ENCODE measurements at places on chromosomes 2 and 18.
A peak's percentile ranks its signal among the peaks of the same experiment; 100 is the strongest.

DNA sequence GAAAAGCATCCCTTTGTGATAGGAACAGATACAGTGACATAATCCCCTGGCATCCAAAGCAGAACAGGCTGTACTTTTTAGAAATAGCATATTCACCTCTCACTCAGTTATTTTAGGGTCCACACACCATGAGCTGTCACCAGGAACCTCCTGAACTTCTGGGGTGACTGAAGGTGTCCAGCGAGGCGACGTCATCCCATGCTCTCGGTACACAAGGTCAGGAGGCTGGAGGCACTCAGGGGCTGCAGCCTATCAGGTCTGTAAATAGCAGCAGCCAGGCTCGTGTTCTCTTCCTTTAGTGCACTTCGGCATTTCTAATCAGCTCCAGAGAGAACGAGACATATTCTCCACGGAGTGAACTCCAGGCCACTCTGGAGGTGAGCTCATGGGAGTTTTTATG lies 98.3 kb downstream of the GATA6 start:
- no peak for DNase-seq

GRCh38 chr2:8582651-8583399 lies 99.0 kb upstream of the ID2 start:
- DNase-seq, result no peak

DNA sequence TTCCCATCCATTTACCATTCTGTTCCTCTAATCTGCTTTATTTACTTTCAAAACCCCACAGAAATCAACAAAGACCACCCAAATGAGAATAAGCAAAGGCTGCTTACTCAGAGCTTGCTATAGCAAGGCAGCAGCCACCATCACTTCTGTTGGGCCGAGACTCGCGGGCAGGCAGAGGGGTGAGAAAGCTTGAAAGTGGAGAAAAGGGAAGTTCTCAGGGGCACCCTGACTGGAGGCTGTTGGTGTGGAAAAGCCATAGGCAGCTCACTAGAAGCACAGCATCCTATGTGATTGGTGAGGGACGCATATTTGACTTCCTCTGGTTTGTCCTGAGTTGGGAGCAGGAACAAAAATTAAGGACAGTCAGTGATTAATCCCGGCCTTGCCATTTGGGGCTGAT lies 269.7 kb upstream of the THSD7B start:
- no peak for DNase-seq

DNA sequence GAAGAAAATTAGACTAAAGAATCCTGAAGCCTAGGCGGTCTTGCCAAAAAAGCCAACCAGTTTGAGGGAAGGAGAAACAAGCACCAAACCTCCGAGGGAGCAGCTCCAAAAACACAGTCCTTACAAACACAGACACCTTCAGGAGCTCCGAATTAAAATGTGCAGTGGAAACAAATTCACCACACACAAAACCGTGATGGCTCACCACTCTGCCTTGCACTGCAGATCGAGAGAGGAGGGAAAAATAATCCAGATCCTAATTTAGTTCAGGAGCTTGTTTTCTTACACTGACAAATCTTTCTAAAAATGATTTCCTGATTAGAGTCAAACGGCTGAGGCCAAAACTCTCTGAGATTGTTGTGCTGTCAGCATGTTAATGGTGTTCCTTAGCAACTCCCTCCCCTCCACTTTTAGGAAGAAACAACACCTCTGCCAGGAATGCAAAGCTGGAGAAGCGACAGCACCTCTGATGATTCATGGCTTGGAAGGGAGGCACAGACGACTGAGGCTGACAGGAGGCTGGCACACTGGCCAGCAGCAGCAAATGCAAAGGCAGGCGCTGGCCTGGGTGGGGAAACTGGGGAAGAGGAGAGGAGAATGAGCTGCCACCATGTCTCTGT lies 249.4 kb upstream of the KLHL29 start:
- DNase-seq, result no peak

- DNase-seq, result no peak
Measured at GRCh38 chr2:120771781-120772208, 36.1 kb downstream of the GLI2 start.

DNA sequence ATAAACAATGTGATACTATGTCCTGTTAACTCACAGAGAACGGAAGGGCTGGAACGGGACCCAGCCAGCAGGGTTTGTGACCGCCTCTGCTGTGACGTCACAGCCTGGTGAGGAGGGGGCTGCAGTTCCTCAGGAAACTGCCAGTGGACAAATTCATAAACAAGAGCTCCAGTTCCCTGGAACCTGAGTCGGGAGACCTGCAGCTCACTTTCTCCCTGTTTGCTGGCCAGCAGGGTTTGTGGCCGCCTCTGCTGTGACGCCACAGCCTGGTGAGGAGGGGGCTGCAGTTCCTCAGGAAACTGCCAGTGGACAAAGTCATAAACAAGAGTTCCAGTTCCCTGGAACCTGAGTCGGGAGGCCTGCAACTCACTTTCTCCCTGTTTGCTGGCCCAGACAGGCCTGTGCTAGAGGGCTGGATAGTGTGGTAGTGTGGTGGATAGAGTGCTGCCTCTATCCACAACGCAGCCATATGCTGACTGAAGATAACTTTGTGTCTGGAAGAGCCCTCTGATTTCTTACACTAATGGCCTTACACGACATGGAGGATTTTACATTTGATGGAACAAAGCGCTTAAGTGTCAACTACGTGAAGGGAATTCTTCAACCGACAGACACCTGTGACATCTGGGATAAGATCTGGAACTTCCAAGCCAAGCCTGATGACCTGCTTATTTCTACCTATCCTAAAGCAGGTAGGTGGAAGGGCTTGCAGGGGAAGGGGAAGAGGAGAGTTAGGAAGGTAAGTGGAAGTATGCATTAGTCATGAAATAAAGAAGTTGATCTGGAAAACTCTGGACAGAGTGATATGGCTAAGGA lies at the start of gene SULT1C4:
TSS of gene SULT1C4 (plus strand) at position 140 of the 816 bp plus-strand sequence. CDS start at position 524, 384 bp downstream.
- DNase-seq, result no peak

GRCh38 chr2:216155954-216156353 lies 46.8 kb downstream of the XRCC5 start:
- no peak for DNase-seq

- DNase-seq, result no peak
Measured at GRCh38 chr2:141496810-141497209, 634.0 kb downstream of the LRP1B start.

- no peak for DNase-seq
Measured at GRCh38 chr2:172997031-172997430, 78.6 kb upstream of the MAP3K20 start.

DNA sequence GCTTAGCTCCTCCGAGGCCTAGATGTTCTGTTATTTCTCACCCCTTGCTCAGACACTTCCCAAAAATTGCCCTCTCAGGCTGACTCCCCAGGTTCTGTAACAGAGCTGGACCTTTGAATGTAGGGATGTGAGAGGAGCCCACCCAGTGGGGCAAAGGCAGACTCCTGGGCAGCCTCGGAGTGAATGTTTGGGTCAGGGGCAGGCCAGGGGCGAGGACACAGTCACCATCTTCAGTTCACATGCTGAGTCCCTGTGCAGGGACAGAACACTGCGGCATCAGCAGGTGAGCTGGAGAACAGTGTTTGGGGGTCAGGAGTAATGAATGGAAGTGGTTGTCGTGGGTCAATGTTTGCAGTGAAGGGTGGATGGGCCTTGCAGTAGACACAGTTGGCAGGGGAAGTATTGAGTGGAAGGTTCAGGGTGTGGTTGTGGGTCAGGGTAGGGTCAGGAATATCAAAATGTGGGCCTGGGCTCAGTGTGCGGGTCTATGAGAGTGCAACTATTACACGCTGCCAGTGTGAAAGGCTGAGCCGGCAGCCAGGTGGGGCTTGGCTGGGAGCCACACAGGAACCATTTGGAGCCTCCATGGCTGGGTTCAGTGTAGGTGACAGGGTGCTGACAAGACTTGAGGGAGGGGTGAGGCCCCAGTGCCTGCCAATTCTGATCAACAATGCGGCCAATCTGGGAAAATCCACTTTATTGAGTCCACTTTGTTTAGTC lies 4.4 kb downstream of the IHH start:
- no peak for DNase-seq

DNA sequence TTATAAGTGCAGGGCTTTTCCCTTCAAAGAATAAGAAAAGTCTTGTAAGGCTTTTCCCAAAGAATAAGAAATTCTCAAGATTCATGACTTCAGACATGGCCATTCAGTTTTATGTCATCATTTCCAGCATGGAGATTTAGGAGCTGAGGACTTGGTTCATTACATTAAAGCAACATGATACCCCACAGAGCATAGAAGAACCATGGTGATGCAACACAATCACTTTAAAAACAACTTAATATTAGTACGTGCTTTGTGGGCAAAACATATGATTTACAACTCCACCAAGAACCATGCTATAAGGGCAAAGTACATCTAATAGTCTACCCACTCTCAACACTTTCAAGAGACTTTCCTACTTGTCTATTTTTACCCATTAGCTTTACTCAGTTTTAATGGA lies 214.4 kb downstream of the SRBD1 start:
- DNase-seq, result no peak

DNA sequence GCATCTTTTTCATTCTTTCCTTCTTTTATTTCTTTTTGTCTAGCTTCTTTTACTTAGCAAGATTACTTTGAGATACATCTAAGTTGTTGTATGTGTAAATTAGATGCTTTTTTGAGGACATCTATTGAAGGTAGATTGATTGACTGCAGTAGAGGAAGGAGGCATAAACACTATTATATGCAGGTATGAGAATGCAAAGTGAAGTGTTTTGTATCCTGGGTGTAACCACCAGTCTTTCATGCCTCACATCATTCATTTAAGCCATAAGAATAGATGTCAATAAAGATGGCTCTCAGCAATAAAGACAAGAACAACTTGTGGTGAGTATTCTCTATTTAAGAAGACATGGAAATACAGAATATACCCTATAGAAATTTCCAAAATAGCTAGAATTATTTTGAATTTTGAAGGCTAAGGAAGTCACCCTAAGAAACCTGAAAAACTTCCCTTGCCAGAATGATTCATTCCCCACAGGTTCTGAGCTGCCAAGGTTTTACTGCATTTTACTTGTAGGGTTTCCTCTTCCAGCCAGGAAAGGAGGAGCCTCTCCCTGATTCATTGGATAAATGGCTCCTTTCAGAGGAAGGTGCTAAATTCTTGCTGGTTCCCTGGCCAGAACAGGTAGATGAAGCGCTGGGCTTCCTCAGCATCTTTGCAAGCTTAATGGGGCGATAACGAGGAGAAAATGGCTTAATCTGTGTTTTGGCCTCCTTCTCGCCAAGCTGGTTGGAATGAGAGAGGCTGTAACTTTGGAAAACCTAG lies 279.8 kb upstream of the SLC14A2 start:
- DNase-seq, result no peak

DNA sequence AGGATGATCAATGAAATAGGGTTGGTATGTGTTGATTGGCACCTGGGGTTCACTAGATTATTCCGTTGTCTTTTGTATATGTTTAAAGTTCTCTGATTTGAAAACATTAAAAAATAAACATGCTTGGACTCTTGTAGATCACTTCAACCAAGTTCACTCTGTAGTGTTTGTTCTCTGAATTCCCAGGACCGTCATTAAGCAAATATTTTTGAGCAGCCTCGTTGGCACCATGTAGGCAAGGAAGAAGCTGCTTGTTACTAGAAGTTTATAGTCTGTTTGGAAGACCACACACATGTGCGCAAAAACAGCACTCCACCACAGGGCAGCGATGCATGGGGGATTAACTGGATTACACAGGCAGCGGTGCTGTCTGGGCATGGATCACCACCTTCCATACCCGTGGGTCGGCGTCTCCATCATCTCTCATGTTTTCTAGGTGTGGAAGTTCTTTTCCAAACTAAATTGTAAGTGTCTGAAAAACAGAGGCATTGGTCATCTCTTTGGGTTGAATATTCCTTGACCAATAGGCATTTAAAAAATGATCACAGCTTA lies 212.2 kb downstream of the FHOD3 start:
- DNase-seq, result no peak

- DNase-seq, result no peak
Measured at GRCh38 chr2:38233231-38233983, 143.7 kb downstream of the ATL2 start.

GRCh38 chr18:54950221-54950620 lies 9.0 kb downstream of the CCDC68 start:
- DNase-seq, result no peak

DNA sequence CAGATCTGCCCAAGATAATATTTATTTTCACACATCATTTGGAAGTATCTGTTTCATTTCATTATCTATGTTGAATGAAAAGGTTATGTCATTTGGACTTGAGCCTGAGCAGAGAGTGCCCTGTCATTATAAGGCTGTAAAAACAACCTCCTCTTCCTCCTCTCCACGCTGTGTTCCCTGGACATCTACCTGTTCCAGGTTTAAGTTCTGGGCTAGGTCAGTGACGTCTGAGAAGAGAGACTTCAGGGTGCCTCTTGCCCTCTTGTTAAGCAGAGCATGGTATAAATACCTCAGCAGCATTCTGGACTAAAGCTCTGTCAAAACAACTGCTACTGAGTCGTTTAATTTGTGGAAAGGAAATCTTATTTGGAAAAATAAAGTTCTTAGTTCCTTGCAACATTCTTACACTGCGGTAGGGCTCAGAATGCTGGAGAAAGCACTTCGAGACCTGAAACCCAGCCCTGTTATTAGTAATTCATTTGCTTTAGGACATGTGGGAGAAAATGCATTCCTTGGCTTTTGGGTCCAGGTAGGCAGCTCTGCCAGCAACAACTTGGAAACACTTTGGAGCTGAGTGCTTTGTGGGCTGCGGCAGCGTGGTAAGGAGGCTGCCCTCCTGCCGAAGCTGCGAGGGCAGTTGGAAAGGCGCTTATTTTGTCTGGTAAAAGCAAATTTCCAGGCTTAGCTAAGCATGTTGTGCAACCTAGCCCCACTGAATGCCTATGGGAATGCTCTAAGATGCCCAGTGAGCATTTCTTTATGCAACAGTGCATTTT lies 91.8 kb upstream of the NEDD4L start:
- DNase-seq, result no peak

- DNase-seq, result peak; percentile 51
Measured at GRCh38 chr18:54712306-54712705, 116.0 kb upstream of the RAB27B start.

- DNase-seq, result no peak
Measured at GRCh38 chr2:23363268-23363667, 21.7 kb upstream of the KLHL29 start.

- no peak for DNase-seq
Measured at GRCh38 chr2:31163011-31163539, 24.8 kb upstream of the GALNT14 start.

DNA sequence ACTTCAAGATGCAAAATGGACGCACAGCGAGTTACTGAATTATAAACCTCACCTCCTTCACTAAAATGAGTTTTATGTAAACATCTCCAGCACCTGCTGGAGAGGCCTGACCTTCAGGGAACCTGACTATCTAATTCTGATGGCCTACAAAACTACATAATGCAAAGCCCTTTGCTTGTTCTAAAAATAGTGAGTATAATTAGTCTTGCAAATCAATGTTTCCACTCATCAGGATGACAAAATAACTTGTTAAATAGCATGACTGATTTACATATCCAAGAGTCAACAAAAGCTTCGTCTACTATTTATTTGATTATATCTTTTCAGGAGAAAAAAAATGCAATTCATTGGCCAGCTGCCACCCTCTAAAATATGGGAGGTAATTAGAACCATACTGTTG lies 326.3 kb upstream of the MC4R start:
- DNase-seq, result no peak

- DNase-seq, result no peak
Measured at GRCh38 chr2:9261231-9261883, 54.7 kb downstream of the ASAP2 start.

- no peak for DNase-seq
Measured at GRCh38 chr2:126627643-126628042, 28.3 kb upstream of the GYPC start.
